Activated naive CD4-positive, alpha-beta T cell treated with anti-CD3 and anti-CD28 coated beads for 36 hours (primary cell): ENCODE measurements at places on chromosomes 4 and X. TPM values are rescaled to one million over a fixed set of nuclear protein-coding genes. Genes with fewer than 3 reads are reported as not detected.

GRCh38 chr4:165931741-165932140, 58.7 kb downstream of the TLL1 start:
- DNase-seq = no peak

DNA sequence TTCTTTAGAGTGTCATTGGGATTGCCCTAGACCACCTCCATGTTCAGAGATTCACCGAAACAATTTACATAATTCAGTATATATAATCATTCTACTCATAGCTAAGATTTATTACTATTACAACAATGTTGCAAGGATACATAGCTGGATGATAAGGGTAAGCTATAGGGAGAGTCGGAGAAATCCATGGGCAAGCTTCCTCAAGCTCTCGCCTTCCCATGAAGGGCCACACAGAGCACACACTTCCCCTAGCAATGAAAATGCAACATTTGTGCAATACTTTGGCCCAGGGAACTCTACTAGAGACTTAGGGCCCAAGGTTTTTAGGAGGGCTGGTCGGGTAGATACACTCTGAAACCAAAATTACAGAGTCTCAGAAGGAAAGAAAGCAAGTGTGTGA, 49.7 kb upstream of the ABCG2 start:
- DNase-seq = no peak

GRCh38 chrX:84258708-84259107, 70.7 kb upstream of the RPS6KA6 start:
- DNase-seq = no peak

DNA sequence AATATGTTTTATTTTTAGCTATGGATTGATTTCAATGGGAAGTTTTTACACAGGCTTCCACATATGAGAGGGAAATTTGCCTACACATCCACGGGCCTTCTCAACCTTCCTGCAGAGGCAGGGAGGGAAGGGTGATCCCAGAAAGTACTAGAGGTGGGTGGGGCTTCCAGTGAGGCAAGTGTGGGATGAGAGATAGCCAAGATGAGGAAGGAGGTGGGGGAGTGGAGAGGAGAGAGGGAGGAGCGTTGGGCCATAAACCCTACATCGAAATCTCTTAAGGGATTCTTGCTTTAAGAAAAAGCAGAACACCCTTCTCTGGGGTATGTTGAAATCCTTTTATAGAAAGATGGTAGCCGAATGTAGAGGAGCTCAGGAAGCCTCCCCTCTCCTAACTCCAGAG, 19.0 kb downstream of the NKX6-1 start:
- DNase-seq = no peak

DNA sequence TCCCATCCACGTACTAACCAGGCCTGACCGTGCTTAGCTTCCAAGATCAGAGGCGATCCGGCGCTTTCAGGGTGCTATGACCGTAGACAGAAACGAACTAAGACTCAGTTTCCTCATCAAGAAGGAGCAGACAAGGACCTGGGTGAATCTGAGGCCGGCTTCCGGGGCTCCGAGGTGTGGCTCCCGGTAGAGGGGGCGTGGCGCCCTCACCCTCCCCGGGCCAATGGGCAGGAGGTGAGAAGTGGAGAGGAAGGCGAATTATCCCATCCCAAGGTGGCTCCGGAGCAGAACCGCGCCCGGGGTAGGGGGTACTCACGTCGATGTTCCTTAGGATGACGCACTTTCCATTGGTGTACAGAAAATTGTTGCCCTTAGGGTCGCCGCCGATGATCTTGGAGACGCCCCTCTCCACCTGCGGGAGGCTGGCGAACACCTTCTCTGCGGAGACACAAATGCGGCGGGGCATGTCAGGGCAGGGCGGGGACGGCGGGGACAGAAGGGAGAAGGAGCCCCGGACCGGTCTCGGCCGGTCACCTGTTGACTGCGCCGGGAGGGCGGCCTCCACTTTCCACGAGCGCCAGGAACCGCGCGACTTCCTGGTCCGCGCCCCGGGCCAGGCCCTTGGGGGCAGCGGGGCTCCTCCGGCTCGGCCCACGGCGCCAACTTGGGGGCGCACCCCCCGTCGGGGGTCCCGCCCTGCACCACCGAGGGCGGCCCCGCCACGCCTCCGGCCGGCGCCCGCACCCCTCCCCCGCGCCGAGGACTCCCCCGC, 616 bp downstream of the WDR1 start:
- DNase-seq = peak; percentile 81

GRCh38 chr4:119138046-119138445, 2.4 kb downstream of the MYOZ2 start:
- no peak for DNase-seq

- DNase-seq = no peak
These were observed 9.8 kb downstream of the ATP8A1 start for GRCh38 chr4:42646999-42647541.

- DNase-seq = no peak
These were observed 103.6 kb downstream of the ENOX2 start for GRCh38 chrX:130799393-130799792.

DNA sequence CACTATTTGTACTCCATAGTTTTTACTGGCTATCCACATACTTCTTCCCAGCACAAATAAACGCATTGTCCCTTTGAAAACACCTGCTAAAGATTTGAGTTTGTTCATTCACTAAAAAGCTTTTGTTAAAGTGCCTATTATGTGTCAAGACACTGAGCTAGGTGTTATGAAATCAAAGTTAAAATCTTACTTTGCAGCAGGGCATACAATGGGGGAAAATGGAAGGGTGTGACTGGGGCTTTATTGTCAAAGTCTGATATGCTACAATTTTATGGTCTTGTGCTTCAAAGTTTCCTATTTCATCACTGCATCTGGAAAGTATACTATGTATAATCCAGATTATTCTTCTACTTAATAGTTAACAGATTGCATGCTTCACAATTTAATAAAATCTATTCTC, 128.4 kb downstream of the PPP3CA start:
- no peak for DNase-seq

DNA sequence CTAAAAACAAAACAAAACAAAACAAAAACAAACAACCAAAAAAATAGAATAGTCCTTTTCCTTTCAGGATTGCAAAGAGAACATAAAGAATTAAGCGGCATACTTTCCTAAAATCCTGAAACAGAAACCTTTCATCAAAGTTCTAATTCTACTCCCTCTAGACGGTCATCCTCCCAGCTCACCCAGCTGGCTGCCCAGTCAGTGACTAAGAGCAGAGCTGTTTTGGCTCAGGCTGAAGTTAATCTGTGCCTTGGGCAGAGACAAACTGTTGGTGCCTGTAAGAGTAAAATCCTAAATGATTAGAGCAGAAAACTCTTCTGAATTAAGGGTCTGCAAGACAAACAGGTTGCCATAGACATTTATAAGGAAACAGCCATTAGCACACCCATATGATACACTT, 17.6 kb upstream of the WAS start:
- DNase-seq = no peak

GRCh38 chr4:117096886-117097285, 11.5 kb upstream of the TRAM1L1 start:
- DNase-seq = no peak

DNA sequence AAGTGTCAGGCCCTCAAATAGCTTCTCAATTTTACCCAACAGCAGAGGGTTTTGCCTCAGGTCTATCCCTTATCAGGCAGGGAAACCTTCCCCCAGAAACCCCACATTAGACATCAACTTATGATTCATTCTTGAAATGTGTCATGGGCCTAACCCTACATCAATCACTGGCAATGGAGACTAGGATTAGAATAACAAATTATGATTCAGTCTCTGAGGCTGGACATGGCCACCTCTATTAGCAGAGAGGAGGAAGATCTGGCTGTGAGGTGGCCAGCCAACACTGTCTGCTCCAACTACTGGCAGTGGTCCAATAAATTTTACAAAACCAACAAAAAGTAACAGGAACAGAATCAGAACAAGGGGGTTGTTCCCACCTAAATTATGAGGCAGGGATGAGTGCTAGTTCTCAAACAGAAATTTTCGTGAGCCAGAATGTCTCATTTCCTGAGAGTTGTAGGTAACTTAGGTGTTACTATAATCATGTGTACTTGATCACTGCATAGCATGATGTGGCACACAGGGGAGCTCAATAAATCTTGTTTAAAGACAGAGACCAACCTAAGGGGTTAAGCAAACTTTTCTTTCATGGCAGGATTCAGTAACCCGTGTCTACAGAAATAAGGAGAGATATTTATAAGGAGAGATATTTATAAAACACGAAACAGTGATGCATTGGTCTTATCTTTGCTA, 126.8 kb downstream of the NFKB1 start:
- DNase-seq = peak; percentile 62

DNA sequence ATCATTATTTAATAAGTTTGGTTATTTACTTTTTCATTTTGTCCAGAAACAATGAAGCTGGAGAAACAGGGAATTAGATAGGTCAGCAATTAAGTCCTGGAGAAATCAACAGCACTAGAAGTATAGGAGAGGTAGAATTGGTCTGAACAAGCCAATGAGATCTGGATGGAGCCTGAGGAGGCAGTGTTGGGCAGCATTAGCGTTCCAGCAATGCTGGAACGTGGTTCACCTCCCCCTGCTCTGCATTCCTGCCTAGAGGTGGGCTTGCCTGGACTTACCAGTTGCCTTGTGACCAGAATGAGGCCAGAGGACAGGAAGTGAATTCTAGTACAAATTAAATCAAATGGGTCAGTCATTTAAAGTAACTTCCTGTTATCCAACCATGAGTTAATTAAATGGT, 4.6 kb downstream of the RASSF6 start:
- no peak for DNase-seq

GRCh38 chr4:98386-98785, 25.9 kb upstream of the ZNF718 start:
- DNase-seq = no peak

- DNase-seq = no peak
These were observed 517.1 kb upstream of the ZFP42 start for GRCh38 chr4:187478292-187479140.

DNA sequence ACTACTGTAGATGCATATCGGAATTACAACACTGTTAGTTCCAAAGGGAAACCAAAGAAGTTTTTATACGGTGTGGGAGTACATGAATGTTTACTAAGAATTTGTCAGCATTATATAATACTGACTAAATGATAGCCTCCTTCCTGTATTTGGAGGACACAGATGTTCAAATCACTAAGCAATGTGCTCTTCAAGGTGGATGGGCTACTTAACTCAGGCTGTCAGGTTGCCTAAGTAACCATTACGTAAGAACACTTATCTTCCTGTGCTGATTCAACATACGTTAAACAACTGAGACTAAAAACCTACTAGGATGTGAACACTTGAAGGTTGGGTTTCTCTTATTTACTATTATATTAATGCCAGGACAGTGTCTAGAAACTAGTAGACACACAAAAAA, 81.9 kb upstream of the HPGD start:
- DNase-seq = no peak

DNA sequence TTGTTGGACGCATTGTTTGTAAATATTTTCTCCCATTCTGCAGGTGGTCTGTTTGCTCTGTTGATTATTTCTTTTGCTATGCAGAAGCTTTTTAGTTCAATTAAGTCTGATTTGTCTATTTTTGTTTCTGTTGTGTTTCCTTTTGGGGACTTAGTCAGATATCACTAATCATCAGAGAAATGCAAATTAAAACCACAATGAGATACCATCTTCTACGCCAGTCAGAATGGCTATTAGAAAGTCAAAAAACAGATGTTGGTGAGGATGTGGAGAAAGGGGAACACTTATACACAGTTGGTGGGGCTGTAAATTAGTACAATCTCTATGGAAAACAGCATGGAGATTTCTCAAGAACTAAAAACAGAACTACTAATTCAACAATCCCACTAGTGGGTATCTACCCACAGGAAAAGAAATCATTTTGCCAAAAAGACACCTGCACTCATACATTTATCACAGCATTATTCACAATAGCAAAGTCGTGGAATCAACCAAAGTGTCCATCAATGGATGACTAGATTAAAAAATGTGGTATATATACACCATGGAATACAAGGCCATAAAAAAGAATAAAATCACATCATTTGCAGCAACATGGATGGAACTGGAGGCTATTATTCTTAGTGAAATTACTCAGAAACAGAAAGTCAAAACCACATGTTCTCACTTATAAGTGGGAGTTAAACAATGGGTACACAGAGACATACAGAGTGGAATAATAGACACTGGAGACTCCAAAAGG, 8.1 kb downstream of the COQ2 start:
- DNase-seq = no peak

GRCh38 chr4:4851906-4852305, 7.6 kb upstream of the MSX1 start:
- no peak for DNase-seq

DNA sequence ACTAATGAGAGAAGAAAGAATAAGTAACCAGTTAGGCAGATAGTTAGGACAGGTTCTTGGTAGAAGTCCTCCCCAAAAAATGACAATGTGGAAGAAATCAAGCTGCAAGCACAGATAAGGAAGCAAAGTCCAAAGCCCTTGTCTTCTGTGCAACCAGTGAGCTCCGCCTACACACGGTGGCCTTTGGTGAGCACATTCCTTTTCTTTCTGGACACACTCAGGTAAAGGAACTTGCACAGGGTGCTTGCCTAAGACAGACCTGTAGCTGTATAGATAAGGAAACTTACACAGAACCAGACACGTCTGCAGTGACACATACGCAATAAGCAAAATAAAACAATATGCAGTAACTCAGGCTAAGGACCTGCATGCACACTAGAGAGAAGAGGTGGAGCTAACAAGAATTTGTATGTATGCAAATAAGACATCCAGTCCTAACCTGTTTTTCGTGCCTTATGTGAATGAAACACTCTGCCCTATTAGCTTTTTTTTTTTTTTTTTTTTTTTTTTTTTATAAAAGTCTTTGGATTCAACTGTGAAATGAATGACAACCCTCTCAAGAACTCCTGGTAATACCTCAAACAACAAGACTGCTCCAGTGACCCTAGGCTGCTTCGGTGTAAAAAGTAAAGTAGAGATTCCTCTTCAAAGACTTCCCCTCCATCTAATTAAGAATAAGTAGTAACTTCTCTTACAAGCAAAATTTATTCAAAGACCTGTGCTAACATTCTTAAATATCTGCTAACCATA, 48.8 kb downstream of the UGT2B10 start:
- no peak for DNase-seq

GRCh38 chr4:14726877-14727361, 275.4 kb upstream of the CPEB2 start:
- no peak for DNase-seq

SPRY1 gene
- 16.9 TPM for total RNA-seq

HMX1 gene
- not detected for total RNA-seq

NXF2 gene
- total RNA-seq = not detected

OPHN1 gene
- total RNA-seq = not detected

PIR gene
- 9.2 TPM for total RNA-seq

RAB39B gene
- 13.0 TPM for total RNA-seq

CYLC1 gene
- not detected for total RNA-seq

GAGE12H gene
- not detected for total RNA-seq
